Hematopoietic multipotent progenitor cell treated with erythropoietin and hydrocortisone succinate and interleukin-3 and kit ligand, for 8 days (in vitro differentiated cells): ENCODE measurements at places on chromosomes 11 and 22.
A peak's percentile ranks its signal among the peaks of the same experiment; 100 is the strongest.

DNA sequence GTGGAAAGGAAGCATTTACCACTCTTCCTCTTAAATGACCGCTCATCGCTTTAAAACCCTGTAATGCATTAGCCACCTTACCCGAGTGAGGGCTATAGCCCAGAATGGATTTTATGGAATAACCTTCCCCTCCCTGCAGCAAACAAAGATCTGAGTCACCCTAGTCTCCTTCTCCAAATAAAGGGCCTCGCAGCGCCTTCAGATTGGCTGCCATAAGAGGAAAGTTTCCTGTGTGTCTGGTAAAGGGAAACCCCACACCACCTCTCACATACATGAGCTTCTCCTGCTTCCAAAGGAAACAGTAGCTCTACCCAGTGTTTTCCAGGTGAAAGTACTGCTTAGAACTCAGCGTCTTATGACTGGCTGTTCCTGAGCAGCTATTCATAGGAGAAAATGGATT is 47.8 kb downstream of the PPP2R1B start:
- no peak for DNase-seq

GRCh38 chr11:120333801-120334200 is 2.4 kb upstream of the ARHGEF12 start:
- DNase-seq, result no peak

DNA sequence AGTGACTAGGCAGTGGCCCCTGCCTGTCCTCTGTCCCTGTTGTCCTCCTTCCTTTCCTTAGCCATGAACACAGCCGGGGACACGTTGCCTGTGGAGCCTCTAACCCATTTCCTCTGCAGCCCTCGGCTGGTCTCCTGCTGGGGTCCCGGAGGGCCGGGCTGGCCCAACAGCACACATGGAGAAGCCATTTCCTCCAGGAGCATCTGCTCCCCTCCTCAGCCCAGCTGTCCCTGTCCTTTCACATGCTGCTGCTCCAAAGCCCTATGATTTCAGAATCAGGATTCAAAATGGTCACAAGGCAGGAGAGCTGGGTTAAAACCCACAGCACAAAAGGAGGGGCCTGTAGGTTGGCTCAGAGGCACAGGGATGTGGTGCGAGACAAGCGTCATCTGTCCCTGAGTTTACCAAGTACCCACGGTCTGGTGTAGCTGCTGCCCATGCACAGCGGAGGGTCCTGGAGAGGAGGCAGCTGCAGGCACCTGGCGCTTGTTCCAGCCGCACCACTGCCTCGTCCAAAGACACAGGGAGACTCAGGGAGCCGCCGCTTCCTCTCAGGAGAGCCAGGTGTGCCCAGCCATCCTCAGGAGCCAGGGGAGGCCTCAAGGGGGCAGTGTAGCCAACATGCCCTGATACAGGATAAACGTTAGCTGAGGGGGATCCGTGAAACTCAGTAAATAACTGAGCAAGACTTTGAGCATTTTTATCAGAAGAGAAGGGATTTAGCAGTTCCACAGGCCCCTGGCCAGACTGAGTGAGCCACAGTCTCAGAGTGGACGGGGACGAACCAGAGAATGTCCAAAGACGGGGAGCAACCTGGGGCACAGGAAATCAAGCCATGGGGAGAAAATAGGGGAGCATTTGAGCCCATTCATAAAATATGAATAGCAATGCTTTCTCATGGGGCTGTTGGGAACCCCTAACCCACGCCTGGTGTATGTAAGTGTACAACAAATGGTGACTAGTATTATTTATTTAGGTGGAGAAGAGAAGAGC is 3.9 kb upstream of the VSIG10L2 start:
- peak; percentile 19 for DNase-seq

DNA sequence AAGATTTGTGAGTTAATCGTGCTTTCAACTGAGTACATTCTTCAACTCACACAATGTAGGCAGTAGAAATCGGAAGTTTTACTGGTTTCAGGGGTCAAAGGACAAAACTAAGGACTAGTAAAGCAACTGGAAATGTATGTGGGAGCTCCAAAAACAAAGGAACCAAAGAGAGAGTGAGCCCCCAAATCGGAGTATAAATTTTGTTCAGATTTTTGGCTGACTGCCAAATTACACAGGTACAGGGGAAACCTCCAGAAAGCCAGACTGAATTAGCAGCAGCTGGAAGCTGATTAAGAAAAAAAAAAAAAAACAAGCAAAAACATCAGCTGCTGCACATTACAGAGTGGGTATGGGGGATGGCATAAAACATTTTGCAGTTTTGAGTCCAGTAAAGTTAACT is 75.2 kb upstream of the GNAZ start:
- DNase-seq, result no peak

GRCh38 chr22:48823941-48824340 is 1003.7 kb downstream of the BRD1 start:
- no peak for DNase-seq

DNA sequence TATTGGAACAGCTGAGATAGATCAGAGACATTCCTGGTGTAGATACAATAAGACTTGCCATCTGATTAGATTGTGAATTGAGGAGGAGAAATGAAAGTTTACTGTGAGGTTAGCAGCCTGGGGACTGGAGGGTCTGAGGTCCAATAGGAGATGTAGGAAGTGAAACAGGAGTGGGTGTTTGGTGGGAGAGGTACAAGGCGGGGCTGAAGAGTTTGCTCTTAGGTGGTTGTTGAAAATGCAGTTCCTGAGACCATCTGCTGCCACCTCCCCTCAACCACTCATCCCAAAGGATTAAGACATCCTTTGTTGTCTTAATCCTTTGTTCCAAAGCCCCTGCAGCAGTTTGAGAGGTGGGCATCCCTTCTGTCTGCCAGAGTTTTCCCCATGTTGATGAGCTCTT is 14.8 kb downstream of the PIWIL4 start:
- DNase-seq, result no peak

- DNase-seq, result no peak
These were observed 1.8 kb downstream of the MTMR2 start for GRCh38 chr11:95922099-95922498.
